Stimulated activated naive CD4-positive, alpha-beta T cell (primary cell): ENCODE measurements at places on chromosomes 7 and 10.

DNA sequence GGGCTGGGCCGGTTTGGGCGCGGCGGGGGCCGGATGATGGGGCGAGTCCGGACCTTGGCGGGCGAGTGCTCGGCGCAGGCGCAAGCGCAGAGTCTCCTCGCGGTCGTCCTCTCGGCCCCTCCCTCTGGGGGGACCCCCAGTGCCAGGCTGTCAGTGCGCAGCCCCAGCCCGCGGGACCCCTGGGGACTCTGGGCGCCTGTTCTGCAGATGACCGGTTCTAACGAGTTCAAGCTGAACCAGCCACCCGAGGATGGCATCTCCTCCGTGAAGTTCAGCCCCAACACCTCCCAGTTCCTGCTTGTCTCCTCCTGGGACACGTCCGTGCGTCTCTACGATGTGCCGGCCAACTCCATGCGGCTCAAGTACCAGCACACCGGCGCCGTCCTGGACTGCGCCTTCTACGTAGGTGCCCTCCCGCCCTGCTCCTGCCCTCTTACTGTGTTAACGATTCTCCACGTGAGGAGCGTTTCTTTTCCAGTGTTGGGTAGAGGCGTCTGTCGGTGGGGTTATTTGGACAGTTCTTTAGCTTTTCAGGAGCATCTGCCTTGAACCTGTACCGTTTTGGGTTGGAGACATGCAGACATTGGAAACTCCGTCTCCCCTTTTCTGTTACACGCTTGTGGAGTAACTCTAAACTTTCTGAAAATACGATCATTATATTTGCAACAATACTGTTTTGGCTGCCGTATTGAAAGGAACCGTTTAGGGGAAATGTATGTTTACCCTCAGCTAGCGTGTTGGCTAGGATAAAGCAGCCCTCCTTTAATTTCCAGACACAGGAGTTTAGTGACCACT is 706 bp downstream of the BUB3 start:
- peak; percentile 43 for DNase-seq

- DNase-seq = no peak
These were observed 2.0 kb downstream of the DEPP1 start for GRCh38 chr10:44976352-44977198.

DNA sequence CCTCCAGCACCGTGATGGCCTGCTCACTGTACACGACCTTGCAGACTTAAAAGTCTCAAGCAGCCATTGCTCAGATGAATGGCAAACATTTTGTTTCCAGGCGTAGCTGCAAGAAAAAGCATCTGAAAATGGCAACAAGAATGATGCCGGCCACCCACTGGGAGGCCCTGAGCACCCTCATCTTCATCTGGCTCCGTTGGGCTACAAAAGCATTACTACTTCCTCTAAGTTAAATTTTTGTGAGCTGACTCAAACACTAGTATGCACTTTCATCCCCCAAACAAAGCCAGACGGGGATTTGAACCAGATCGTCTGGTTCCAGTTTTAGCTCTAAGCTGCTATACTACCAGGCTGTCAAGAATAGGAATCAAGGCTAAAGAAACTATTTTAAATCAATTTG is 116.6 kb upstream of the CDK1 start:
- no peak for DNase-seq

DNA sequence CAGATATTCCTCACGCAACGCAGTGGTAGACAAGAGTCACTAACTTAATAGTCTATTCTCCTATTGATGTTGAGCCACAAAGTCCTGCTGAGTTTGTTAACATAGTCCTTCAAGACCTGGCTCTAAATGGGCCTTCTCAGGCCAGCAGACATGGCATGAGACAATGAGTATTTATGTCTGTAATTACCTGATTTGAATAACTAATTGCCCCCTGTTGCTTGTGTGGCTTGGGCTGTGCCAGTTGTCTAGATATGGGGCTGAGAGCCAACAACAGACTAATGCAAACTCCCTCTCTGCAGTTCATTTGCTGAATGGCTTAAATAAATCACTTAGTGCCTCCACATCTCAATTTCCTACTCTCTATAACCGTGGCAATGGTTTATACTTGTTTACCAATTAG is 65.5 kb upstream of the VWC2 start:
- DNase-seq = no peak

GRCh38 chr7:208816-209215 is 16.4 kb downstream of the FAM20C start:
- no peak for DNase-seq

- DNase-seq = no peak
These were observed 129.5 kb downstream of the OAT start for GRCh38 chr10:124288928-124289850.

DNA sequence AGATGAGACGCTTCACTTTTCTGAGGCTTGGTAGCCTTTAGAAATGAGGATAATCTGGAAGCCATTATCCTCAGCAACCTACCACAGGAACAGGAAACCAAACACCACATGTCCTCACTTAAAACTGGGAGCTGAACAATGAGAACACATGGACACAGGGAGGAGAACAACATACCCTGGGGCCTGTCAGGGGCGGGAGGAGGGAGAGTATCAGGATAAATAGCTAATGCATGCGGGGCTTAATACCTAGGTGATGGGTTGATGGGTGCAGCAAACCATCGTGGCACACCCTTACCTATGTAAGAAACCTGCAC is 48.9 kb downstream of the LRGUK start:
- no peak for DNase-seq

- DNase-seq = no peak
These were observed 760.9 kb upstream of the IGFBP3 start for GRCh38 chr7:46681865-46682503.

DNA sequence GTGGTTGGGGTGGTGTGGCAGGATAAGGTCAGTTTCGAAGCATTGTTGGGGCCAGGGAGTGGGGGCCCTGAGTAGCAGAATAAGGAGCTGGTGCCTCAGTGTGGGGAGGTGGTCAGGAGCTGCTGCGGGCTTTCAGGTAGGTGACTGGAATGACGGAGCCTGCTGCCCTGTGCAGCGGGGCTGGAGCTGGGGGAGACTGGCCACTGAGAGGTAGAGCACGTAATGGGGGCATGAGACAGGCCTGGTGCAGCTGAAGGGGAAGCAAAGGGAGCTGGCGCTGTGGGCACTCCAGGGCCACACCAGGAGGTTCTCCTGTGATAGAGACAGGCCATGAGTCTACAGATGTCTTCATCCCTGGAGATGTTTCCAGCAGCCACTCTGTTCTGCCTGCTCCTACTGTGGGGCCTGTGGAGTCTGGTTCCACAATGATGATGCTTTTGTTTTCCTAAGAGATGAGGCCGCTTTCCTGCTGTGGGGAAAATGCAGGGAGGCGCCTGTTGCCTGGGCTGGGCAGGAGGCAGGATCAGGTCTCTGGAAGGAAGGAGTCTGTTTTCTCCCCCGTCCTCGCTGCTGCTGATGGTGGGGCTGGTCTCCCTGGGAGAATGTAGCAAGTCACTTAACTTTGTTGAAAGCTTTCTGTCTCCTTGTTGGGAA is 31.1 kb downstream of the NUB1 start:
- no peak for DNase-seq

DNA sequence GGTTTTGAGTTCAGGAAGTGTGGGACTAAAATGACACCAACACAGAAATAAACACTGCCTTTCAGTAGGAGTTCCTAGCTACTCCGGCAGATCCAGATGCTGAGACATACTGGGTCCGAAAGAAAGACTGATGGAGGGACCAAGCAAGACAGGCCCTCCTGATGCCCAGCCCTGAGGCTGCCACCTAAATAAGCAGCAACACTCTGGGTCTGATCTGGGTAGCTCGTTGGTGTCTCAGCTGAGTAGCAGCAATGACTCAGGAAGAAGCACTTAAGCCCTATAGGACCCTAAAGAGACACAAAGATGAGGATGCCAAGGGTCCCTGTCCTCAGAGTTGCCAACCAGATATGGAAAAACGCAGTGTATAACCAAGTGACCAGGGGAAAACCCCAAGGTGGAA is 190.7 kb downstream of the FAM107B start:
- DNase-seq = no peak

GRCh38 chr7:131605280-131605878 is 49.0 kb upstream of the PODXL start:
- no peak for DNase-seq

DNA sequence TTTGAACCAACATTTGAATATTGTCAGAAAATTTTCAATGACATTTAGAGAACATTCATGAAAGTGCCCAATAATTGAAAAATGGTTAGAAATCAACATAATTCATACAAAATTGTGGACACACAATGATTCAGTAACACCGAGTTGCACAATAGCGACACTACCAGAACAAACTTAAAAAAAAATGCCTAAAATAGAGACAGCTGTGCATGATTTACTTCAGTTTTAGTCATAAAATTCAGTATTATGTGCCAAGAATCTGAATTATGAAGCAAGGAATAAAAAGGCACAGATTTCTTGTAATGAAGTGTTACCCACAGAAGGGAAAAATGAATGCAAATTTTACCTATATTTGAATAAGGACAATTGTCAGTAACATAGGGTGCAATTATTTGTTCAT is 396.0 kb downstream of the SEMA3D start:
- DNase-seq = no peak

- no peak for DNase-seq
These were observed 155.3 kb upstream of the ZMIZ1 start for GRCh38 chr10:78913219-78914059.

DNA sequence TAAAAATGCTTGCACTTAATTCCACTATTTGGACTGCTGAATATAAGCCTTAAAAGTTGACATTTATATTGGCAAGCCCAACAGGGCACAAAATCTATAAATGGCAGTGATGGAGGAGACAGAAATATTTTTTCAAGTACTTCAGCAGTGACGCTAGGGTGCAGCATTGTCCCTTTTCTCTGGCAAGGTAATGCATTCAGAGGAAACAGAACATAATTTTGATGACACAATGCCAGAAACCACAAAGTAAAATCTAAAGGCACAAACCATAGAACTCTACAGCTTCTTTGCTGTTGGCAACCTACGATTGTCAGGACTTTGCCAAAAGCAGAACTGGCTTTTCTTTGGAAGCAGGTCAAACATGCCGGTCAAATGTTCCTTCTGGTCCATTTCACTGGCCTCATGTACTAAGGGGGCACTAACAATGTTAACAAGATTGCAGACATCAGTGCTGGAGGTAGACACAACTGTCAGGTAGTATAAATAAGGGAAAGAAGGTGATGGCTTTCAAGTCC is 30.9 kb upstream of the FAM133B start:
- peak; percentile 80 for DNase-seq

DNA sequence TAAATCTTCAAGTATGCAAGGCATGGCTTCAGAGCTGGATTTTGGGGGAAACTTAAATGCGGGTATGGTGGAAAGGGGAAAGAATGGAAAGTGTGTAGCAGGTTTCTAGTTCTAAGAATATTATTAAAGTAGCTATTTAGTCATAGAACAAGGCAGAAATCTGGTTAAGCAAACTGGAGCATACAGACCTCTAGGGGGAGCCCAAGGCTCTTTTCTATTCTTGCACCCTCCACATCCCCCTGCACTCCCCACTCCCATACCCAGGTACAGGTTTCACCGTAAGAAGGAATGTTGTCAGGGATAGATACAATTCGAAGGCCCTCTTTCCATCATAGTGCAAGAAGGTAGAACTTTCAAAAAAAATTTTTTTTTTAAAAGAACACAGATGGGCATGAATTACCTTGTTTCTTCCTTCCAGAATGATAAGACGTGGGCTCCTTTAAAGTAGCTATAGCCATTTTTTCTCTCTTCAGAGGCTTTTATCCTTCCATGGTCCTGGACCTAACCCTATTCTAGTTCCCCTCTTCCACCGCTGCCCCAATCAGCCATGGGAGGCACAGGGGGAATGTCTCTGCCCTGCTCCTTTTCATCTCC is 41.5 kb upstream of the SMIM30 start:
- no peak for DNase-seq

DNA sequence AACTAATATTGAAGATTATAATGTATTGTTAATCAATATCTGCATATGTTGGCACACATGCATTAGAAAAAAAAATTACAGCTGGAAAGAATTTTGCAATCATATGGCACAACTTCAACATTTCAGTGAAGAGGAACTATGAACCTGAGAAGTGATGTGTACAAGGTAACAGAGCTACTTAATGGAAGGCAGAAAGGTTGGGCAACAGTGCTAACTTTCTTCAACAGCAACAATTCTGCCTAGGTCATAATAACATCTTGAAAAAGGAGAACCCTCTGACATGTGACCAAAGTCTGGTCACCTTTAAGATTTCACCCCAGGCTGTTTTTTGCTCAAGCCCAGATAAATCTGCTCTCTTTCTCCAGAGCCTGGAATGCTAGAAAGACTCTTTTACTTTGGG is 47.9 kb upstream of the SKAP2 start:
- DNase-seq = no peak

- DNase-seq = peak; percentile 57
These were observed 83.7 kb downstream of the SLC16A9 start for GRCh38 chr10:59625721-59626522.

DNA sequence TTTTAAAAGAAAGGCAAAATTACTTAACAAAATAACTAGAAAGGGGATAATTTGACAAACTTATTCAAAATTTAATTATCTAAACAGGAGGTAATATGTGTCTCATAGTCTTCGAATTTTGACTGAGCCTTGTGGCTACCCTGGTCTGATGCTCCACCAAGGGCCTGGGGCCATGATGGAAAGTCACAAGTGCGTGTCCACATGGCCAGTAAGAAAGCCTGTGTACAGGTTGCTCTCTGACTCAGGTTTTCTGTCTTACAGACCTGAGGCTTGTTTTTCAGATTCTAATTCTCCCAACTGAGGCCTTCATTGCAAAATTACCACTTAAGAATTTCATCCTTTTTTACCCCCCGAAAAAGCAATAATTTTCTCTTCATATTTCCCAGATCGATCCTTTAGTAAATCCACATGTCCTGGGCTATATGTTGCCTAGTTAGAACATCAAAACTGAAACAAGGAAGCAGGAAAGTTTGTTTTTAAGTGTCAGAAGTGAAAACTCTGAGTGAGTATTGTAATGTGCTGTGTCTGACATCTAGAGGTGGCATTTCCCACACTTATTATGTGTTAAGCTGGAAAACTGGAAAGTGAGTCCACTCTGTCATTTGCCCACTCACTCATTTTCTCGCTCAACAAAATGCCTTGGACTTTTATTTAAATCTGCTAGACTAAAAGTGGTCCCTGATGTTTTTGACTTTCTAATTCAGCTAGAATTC is 10.0 kb downstream of the CYP3A43 start:
- no peak for DNase-seq

DNA sequence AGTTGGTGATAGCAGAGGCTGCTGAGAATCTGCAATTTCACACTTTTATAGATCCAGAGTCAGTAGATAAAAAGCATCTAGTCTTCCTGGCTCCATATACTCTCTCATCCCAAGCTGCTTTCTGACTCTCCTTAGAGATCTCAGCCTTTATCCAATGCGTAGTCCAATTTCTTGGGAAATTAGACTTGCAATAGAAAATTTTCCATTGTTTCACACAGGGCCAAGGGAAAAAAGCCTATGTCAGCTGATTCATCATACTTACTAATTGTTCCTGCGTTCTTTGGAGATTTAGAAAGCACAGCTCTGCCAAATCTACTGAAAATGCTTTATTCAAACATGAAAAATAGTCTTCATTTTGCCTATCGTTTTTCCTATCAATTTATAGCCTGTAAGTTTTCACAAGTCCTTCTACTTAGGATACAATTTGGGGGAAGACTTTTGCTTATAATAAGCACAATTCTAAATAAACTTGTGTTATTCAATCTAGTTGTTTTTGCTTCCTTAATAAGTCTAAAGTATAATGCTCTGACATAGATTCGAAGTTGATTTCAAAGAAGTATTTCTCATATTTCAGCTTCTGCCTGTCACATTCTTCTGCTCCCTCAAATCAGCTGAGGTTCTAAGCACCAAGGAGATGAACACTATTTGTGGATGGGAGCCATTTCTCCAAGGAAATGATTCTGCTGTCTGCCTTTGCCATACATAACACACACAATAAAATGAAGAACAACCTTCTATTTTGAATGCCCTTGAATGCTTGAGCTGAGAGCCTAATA is 165.4 kb downstream of the ADAM12 start:
- DNase-seq = no peak
